ENCODE measurements at places on chromosomes 13 and 19.

GRCh38 chr13:46559272-46559805 is 6.4 kb downstream of the LRCH1 start:
- DNase-seq = no peak

DNA sequence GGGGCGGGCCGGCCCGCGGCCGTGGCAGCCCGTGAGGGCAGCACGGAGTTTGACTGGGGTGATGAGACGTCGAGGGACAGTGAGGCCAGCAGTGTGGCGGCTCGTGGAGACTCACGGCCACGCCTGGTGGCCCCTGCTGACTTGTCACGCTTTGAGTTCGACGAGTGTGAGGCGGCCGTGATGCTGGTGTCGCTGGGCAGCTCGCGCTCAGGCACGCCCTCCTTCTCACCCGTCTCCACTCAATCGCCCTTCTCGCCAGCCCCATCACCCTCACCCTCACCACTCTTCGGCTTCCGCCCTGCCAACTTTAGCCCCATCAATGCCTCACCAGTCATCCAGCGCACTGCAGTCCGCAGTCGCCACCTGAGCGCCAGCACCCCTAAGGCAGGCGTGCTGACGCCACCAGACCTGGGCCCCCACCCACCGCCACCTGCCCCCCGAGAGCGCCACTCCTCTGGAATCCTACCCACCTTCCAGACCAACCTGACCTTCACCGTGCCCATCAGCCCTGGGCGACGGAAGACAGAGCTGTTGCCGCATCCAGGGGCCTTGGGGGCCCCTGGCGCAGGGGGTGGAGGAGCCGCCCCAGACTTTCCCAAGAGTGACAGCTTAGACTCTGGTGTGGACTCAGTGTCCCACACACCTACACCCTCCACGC is 4.5 kb downstream of the CIC start:
- DNase-seq = no peak

- DNase-seq = peak; percentile 81
Observed at GRCh38 chr13:102710261-102710679, 15.4 kb upstream of the METTL21C start.

- DNase-seq = no peak
Observed at GRCh38 chr13:113491418-113491883, 940 bp upstream of the DCUN1D2 start.

DNA sequence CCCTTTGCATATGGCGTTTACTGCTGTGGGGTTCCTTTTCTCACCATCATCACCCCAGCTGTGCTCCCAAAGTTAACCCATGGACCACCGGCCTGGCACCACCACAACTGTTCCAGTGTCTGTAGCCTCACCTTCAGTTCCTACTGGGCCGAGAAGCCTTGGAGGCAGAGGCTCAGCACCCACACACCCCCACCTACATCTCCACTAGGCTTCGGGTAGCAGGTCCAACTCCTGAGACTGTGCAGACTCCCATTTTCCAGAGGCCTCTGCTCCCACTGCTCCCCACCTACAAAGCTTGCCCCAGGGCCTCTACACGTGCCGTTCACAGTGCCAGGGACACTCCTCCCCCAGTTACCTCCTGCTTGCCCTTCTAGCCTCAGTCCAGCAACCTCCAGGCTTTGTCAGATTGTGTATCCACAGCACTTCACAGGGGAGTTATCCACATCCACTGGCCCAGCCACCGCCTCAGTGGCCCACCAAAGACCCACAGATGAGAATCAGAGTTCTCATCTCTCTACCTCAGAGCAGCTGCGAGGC is 14.1 kb downstream of the SLC27A5 start:
- no peak for DNase-seq

GRCh38 chr13:39767791-39768517 is 112.5 kb downstream of the COG6 start:
- no peak for DNase-seq

DNA sequence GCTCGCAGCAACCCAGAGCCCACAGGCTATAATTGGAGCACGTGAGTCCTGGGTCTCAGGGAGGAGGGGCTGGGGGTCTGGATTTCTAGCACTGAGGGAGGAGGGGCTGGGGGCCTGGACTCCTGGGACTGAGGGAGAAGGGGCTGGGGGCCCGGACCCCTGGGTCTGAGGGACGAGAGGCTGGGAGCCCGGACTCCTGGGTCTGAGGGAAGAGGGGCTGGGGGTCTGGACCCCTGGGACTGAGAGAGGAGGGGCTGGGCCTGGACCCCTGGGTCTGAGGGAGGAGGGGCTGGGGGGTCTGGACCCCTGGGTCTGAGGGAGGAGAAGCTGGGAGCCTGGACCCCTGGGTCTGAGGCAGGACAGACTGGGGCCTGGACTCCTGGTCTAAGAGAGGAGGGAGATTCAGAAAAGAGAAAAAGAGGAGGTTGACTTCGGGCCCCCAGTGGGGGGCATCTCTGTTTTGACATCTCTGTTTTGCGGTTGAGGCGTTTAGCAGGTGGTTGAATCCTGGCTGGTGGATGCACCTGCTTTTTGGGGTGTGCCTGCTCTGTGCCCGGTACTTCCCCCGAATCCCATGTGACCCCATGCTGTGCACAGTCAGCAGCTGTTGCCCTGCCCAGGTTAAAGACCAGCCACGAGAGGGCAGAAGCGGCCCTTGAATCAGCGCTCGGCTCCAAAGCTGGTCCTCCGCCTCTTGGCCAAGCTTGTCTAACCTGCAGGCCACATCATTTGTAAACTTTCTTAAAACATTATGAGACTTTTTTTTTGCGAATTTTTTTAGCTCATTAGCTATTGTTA is 10.5 kb downstream of the PVR start:
- no peak for DNase-seq

GRCh38 chr19:37966211-37966661 is 59.2 kb downstream of the SIPA1L3 start:
- DNase-seq = no peak

GRCh38 chr13:113506025-113506685 is 15.6 kb upstream of the DCUN1D2 start:
- DNase-seq = no peak

GRCh38 chr13:24119626-24120508 is 40.7 kb upstream of the SPATA13 start:
- no peak for DNase-seq

GRCh38 chr19:43544077-43544476 is 11.1 kb downstream of the ZNF575 start:
- no peak for DNase-seq

GRCh38 chr13:109764045-109764444 is 22.3 kb downstream of the IRS2 start:
- no peak for DNase-seq

GRCh38 chr19:21133633-21134032 is 8.2 kb upstream of the ZNF431 start:
- no peak for DNase-seq

DNA sequence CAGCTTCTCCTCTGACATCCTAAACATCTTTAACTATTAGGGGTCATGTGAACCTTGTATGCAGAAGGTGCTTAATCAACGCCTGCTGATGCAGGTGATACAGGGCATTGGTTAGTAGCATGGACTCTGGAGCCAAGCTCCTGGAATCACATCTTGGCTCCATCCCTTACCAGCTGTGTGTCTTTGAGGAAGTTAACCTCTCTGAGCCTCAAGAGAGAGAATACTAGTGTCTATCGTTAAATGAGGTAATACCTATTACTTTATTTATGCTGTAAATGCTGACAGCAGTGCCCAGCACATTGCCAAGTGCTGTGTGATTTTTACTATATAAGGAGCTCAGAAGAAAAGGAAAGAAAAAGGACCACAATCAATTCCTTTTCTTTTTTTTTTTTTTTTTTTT is 11.2 kb upstream of the SELENOW start:
- DNase-seq = no peak

- DNase-seq = no peak
Observed at GRCh38 chr13:112747256-112747655, 57.4 kb downstream of the ATP11A start.

DNA sequence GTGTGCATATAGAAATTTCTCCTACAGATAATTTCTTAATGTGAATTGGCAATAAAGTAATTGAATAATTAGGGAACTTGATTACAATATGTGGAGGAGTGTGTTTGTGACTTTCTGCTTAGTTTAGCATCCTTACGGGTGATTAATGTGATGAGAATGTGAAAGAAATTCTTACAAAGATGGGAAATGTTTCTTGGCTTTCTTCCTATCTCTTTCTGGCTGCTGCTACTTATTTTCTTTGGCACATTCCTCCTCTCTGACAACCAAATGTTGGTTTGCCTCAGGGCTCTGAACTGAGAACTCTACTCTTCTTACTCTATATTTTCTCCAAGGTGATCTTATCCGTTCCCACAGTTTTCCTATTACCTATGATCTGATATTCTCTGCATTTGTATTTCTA is 300.1 kb downstream of the TBC1D4 start:
- DNase-seq = peak; percentile 41

- no peak for DNase-seq
Observed at GRCh38 chr19:5948752-5949564, 29.0 kb downstream of the RANBP3 start.

GRCh38 chr13:20711301-20712044 is 8.0 kb downstream of the IL17D start:
- DNase-seq = no peak

DNA sequence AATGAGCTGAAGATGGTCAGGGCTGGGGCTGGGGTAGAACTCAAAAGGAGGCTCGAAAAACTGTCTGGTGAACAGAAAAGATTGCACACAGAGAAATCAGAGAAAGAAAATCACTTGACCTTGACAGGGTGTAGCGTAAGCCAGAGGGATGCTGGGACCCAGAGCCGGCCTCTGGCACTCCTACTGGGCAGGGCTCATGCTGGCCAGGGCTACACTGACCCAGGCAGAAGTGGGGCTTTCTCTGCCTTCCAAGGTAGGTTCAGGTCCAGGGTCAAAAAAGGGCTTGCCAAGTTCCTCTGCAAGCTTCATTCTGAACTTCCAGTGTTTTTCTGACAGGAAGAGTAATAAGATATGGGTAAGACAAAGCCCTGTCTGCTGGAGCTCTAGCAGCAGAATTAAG is 56.2 kb downstream of the LATS2 start:
- DNase-seq = no peak

DNA sequence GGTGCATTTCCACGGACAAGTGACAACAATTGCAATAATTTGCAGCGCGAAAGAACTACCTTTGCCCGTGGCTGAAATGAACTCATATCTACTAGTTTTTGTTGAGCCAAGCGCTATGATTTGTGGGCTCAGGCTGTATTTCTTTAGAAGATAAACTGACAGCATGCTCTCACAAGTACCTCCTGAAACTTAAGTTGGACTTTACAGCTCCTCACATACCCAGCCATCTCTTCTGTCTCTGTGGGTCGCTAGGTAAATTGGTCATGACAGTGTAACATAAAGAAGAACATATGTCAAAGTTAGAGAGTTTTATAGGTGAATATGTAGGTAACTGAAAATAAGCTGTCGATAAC is 839 bp downstream of the COG6 start:
- no peak for DNase-seq

GRCh38 chr19:17127671-17128070 is 52.1 kb downstream of the MYO9B start:
- no peak for DNase-seq

GRCh38 chr13:45496942-45497341 is 32.2 kb downstream of the COG3 start:
- no peak for DNase-seq

DNA sequence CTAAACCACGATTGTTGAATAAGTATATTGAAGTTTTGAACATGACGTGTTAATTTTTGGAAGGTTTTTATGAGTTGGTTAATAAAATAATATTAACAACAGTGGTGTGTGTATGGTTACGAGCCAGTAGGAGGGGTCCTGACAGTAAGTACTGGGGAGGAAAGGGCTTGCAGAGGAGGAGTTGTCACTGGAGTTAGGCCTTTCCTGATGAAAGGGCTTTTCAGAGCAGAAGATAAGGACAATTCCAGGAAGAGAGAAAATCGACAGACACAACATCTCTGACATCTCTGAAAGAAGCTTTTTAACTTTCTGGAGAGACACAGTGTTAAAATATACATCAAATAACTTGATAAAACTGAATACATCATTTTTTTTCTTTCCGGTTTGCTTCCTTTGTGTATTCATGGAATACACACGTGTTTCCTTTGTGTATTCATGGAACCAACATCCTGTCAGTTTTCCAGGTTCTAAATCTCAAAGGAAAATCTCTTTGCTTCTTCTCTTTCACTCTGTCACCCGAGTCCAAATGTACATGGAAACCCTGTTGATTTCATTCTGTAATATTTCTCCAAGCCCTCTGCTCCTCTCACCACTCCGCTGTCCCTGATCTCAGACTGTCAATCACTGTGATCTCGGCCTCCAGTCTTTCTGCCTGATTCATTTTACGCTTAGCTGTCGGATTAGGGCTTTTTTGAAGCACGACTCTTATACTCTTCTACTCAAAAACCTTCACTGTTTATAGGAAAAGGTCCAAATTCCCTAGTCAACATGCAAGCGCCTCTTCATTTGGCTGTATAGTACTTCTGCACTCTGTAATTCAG is 374.4 kb downstream of the DLEU7 start:
- DNase-seq = no peak

GRCh38 chr19:7535998-7536695 is 630 bp downstream of the PNPLA6 start:
- no peak for DNase-seq

- DNase-seq = peak; percentile 44
Observed at GRCh38 chr13:94233401-94233800, 246.1 kb downstream of the DCT start.

DNA sequence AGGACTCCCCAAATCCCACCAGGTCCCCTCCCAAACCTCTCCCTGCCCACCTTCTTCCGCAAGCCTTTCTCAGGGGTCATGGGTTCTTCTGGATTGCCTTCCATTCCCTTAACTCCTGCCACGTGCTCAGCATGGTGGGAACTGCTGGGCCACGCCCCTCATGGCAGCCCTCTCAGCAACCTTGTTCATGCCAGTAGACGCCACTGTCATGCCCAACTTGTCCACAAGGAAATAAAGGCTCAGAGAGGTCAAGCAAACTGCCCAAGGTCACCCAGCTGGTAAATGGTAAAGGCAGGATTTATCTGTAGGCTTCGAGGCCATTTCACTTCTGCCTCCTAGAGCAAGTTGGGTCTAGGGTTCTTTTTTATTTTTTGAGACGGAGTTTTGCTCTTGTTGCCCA is 10.9 kb downstream of the PRAM1 start:
- DNase-seq = no peak

- no peak for DNase-seq
Observed at GRCh38 chr13:32419862-32420261, 8.1 kb downstream of the N4BP2L1 start.

DNA sequence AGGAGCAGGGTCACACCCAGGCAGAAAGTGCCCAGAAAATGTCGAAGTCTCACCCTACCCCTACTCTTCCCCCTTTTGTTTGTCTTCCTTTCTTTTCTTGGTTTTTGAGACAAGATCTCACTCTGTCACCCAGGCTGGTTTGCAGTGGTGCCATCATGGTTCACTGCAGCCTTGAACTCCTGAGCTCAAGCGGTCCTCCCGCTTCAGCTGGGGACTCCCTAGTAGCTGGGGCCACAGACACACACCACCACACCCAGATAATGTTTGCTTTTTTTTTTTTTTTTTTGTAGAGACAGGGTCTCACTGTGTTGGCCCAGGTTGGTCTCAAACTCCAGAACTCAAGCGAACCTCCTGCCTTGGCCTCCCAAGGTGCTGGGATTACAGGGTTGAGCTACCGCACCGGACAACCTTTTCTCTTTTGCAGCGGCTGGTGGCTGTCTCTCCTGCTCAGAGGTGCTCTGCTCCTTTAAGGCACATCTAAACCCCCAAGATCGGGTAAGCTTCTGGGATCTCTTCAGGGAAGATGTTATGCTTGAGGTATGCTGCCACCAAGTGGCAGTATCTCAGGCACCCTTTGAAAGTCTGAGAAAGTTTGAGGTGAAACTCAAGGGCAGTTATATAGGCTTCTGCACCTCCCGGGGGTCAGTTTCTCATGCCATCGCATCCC is 22.4 kb upstream of the EBI3 start:
- DNase-seq = no peak

- DNase-seq = no peak
Observed at GRCh38 chr13:45361596-45362206, 20.7 kb upstream of the TPT1 start.

- no peak for DNase-seq
Observed at GRCh38 chr19:2608602-2608922, 93.9 kb downstream of the GNG7 start.
